ENCODE measurements at places on chromosomes 11 and 22. TPM values are rescaled to one million over a fixed set of nuclear protein-coding genes. Genes with fewer than 3 reads are reported as not detected.

DNA sequence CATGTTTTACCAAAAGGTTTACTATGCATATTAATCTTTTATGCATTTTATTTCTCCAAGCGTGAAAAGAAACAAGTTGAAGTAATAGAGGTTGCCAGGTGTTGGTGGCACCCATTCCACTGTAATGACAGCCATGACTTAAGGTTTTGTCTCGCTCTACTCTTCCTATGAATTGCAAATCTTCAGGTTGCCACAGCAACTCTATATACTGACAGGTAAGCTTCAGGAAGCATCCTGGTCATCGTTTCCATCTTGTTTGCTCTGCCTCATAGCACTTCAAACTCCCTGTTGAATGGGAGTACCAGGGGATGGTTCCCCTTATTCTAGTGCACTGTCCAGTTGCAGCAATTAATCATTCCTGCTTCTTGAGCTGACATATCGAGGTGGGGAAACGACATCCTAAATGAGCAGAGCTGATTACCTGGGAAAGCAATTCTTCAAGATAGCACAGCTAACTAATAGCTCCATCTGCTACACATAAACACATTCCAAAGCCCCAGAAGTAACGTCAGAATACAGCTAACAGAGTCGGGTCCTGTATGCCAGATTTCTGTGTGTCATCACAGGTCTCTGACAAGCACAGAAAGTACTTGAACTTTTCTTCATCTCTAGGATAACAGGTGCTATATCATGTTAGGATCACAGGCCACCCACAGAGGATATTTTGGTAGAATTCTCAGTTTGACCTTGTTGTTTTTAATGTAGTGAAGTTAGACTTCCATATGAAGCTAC, 80.3 kb downstream of the CADM1 start:
- no peak for DNase-seq

ADM2 gene
- total RNA-seq: 1.5 TPM

DNA sequence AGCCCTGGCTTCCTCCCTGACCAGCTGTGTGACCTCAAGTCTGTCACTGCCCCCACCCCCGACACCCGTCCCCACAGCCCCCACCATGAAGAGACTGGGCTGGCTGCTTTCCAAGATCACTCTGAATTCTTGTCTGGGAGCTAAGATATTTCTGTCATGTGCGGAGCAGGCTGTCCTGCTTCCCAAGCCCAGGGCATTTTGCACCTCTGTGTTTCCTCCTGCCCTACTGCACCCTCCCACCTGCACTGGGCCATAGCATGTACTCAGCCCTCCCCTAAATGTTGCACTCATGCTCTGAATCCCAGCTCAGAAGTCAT, 30.3 kb upstream of the MYEOV start:
- DNase-seq: peak; percentile 34

APOL4 gene
- 0.12 TPM for total RNA-seq

MPPED2 gene
- total RNA-seq: not detected

OR10A6 gene
- not detected for total RNA-seq

MYOD1 gene
- not detected for total RNA-seq

KRTAP5-1 gene
- not detected for total RNA-seq
